ENCODE measurements at places on chromosomes 5 and 9.

- DNase-seq: no peak
Measured at GRCh38 chr5:35319333-35320002, 89.2 kb upstream of the PRLR start.

DNA sequence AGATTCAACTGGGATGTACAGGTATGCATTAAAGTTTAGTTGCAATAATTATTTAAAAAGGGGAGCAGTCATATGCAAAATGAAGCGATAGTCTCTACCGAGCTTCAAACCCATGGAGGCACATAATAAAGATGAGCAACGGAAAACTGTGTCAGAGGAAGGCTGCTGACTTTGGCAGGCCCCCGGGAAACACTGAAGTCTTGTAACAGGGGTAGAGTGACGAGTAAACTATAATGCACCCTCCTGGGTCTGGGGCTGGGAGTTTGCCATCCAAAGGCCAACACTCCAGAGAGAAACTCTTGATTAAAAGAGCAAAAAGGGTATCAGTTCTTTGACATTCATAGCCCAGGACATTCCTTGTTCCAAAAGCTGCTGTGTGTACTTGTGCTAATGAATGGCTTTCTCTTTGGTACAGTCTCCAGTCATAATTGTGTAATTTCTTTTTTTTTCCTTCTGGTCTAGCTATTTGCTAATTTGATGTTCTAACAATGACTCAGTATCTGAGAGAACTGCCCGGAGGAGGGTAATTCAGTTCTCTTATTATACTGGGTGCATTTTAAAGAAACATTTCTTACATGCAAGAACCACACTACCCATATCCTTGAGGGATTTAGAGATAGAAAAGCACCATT lies 59.2 kb downstream of the TNC start:
- DNase-seq: peak; percentile 64

DNA sequence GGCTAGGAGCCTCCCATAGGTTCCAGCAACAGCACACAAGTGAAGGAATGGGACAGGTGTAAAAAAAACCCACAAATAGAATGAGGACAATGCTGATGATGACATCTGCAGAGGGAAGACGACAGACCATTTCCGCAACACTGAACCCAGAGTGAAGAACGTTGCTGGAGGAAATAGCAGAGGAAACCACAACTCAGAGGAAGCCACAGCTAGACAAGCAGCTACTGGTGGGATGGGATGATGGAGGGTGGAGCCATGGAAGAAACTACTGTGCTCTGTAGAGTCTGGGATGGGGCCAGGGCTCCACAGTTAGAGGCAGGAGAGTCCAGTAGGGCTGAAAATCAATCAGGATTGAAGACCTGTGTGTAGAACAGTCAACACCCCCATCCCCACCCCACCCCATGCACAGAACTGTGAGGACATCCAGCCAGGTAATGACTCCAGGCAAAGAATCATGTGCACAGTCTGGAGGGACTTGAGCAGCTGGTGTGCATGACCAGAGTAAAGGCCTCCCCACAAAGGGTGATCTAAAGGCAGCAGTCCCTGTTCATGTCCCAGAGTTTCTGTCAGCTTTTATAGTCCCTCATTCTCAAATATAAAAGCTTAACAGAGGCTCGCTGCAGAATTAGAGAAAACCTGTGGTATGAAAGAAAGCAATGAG lies 65.2 kb upstream of the SPIN1 start:
- no peak for DNase-seq

DNA sequence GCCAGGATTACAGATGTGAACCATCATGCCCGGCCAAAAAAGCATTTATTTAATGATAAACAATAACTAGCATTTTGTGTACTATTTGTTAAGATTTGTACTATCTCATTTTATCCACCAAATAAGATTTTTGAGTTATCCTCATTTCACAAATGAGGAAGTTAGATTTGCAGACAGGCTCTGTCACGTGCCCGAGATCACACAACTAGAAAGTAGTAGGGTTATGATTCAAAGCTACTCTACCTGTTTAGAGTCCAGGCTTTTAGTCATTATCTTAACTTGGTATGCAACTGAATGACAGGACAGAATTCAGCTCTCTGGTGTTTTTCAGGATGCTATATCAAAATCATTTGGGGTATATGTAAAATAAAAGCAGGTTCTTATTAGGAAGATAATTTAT lies 20.5 kb downstream of the RANBP17 start:
- DNase-seq: no peak

GRCh38 chr9:113222482-113222841 lies 1.1 kb downstream of the SLC31A1 start:
- peak; percentile 23 for DNase-seq

GRCh38 chr5:60677850-60678664 lies 21.9 kb downstream of the DEPDC1B start:
- DNase-seq: no peak

DNA sequence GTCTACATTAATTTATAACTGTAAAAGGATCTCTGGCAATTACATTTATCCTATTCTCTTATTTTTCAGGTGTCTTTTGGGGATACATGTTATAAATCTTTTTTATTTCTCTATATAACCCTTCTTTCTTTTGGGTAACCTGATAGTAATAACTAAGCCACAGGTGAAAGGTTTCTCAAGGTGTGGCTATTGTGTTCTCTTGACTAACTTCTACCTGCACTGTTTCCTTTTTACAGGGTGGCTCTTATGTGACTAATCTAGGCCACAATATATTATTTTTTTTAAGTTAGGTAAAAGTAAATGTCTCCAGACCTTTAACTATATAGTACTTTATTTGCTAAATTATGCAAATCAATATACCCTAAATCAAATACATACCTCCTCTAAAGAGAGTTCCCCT lies 193.2 kb downstream of the EFNA5 start:
- no peak for DNase-seq

- no peak for DNase-seq
Measured at GRCh38 chr5:155113888-155114287, 100.3 kb downstream of the KIF4B start.

DNA sequence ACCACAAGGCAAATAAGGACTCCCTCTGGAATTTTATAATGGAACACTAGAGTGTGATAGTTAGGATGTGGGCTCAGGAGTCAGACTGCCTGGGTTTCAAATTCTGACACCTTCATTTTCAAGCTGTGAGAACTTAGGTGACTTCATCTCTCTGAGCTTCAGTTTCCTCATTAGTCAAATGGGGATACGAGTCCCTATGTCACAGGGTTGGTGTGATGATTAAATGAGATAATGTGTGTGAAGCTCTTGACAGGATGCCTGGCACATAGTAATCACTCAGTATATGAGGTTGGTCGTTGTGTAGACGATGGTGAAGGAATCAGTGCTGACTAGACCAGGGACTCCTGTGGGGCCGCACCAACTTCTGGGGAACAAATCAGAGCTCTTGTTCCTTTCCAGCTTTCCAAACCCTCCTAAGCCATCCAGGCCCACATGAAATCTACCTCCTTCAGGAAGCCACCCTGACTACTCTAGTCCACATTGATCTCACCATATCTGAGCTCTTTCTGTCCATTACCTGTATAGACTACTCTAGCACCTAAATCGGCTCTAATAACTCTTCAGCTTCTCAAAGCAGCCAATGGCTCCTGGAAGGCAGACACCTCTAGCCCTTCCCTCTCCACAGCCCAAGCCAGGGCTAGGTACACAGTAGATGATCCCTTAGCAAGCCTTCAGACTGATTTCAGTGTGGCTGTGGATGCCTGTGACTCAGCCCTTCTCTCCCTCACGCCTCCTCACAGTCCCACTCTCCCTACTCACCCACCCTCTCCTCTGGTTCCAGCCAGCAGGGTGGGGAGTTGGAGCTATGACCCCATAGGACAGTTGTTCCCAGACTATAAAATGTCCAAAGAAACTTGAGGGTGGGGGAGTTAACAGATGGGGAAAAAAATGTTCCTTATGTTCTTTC lies 2.5 kb upstream of the TCF7 start:
- DNase-seq: no peak

All from AG09309 (cell line).